Cardiac muscle cell (in vitro differentiated cells and primary cell): ENCODE measurements at places on chromosomes 16 and 17.

- DNase-seq, result no peak
These were observed 10.2 kb upstream of the CLEC18B start for GRCh38 chr16:74431516-74431915.

DNA sequence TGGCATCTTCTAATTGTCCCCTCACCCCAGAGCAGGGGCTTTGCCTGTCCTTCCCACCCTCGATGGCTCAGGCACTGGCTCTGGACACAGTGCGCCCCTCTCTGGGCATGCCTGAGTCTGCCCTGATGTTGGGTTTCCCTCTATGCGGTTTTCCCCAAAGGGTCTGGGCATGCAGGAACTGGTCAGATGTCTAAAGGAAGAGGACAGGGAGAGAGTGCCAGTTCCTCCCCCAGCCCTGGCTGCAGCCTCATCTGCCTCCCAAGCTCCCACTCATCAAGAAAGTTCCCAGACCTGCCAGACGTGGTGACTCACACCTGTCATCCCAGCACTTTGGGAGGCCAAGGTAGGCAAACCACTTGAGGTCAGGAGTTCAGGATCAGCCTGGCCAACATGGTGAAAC, 41.3 kb upstream of the PABPN1L start:
- DNase-seq, result peak; percentile 18

DNA sequence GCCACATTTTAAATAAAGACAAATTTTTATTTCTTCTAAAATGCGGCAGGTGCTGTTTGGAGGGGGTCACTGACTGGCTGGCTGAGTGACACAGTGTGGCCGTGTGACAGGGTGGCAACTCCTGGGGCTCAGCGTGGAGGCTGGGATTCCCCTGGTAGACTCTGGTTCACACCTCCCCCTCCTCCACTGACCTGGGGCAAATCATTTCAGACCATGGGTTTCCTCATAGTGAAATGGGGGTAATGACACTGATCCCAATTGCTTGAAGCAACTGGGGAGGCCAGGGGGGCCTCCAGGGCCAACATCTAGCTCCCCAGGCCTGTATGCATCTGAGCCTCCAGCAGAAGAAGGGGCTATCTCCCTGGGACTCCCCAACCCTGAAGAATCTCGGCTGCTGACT, 6.6 kb downstream of the HSD11B2 start:
- no peak for DNase-seq

GRCh38 chr17:40555296-40556190, 9.7 kb downstream of the CCR7 start:
- DNase-seq, result no peak

GRCh38 chr16:46927273-46927672, 43.1 kb downstream of the GPT2 start:
- DNase-seq, result no peak

- DNase-seq, result no peak
These were observed 321.4 kb downstream of the GRIN2A start for GRCh38 chr16:9860876-9861275.

GRCh38 chr17:39747745-39748144, 10.0 kb downstream of the GRB7 start:
- no peak for DNase-seq
